Prostate gland (tissue), 2 donors: ENCODE measurements at places on chromosomes 11 and 22.

- DNase-seq: no peak
Observed at GRCh38 chr11:71373791-71374454, 74.3 kb downstream of the DHCR7 start.

DNA sequence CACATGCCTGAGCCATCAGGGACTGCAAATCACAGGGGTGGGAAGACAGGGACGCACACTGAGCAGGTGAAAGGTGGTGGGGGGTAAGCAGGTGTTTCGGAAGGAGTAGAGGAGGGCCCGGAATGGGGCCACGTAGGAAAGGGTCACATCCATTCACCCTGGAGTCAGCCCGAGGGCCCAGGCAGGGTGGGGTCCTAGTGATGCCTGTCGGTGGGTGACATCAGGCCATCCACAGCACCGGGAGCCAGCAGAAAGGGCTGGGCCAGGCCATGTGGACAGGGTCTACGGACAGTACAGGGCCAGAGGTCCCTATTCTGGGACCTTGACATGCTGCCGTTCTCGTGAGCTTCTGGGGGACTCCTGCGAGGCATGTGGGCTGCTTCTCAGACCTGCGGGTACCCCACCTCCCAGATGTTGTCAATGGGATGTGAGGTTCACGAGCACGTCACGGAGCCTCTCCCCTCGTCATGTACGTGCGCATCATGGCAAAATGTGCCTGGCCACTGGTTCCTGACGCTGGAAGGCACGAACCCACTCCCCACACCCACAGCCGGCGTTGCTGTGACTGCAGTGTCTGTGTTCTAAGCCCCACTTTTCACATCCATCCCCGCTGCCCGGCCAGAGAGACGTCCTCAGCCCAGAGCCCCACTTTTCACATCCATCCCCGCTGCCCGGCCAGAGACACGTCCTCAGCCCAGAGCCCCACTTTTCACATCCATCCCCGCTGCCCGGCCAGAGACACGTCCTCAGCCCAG, 84.1 kb downstream of the FBLN1 start:
- no peak for DNase-seq

GRCh38 chr11:45060707-45061106, 85.7 kb upstream of the PRDM11 start:
- no peak for DNase-seq

GRCh38 chr11:31807799-31808667, 3.1 kb downstream of the PAX6 start:
- no peak for DNase-seq

DNA sequence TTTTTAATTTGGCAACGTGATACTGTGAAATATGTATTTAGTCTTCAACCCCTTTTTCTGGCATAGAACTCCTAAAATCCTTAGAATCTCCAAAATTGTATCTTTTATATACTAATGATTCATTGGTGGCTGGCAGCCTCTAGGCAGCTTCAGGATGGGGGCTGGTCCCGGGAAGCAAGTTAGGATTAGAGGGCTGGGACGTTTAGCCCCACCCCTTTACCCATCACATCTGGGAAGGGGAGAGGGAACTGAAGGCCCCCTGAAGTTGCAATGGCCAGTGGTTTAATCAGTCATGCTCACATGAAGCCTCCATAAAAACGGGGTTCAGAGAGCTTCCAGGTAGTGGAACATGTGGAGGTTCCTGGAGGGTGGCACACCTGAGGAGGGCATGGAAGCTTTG, 7.1 kb downstream of the IL17RA start:
- no peak for DNase-seq

DNA sequence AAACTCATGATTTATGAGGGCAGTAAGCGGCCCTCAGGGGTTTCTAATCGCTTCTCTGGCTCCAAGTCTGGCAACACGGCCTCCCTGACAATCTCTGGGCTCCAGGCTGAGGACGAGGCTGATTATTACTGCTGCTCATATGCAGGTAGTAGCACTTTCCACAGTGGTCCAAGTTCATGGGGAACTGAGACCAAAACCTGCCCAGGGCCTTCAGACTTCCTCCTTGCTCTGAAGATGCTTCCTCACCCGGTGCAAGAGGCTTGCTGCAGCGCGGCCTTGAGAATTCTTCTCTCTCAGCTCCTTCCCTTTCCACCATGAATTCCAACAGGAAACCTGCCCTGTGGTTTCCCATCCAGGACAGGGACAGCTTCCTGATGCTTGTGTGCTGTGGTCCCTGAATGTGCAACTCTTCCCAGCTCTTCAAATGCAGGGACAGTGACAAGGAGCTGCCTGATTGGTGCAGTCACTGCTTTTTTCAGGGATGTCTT, 53.9 kb downstream of the GGTLC2 start:
- no peak for DNase-seq

- DNase-seq: no peak
Observed at GRCh38 chr22:48566741-48567140, 1260.9 kb downstream of the BRD1 start.

GRCh38 chr11:76236092-76236999, 30.0 kb upstream of the WNT11 start:
- DNase-seq: peak; percentile 50

DNA sequence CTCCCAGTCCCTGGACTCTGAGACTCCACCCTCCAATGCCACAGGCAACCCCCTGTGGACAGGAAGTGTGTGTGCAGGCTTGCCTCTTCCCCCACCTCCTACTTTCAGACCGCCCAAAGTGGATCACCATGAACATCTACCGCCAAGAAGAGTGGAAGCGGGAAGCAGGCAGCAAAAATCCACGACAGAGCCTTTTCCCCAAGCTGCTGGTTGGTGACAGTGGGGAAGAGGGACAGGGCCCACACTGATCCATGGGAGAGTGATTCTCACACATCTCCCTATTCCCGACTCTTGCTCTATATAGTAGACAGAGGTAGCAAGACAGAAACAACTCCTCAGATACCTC, 53.4 kb upstream of the SPATA19 start:
- no peak for DNase-seq

DNA sequence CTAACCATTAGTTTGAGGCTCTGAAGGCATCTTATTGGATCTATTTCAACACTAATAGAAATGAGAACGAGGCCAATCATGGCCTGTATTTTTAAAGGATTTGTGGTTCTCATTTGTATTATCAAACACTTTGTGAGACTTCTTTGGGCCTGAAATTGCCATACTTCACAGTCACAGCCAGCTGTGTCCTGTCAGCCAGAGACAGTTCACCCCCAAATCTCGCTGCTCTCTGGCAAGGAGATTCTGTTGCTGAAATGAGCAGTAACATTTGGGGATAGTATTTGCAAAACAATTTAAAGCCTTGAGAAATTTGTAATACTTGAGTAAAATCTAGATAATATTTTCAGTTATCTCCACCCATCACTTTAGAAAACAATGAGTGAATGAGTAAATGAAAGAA, 26.9 kb upstream of the TENM4 start:
- no peak for DNase-seq

DNA sequence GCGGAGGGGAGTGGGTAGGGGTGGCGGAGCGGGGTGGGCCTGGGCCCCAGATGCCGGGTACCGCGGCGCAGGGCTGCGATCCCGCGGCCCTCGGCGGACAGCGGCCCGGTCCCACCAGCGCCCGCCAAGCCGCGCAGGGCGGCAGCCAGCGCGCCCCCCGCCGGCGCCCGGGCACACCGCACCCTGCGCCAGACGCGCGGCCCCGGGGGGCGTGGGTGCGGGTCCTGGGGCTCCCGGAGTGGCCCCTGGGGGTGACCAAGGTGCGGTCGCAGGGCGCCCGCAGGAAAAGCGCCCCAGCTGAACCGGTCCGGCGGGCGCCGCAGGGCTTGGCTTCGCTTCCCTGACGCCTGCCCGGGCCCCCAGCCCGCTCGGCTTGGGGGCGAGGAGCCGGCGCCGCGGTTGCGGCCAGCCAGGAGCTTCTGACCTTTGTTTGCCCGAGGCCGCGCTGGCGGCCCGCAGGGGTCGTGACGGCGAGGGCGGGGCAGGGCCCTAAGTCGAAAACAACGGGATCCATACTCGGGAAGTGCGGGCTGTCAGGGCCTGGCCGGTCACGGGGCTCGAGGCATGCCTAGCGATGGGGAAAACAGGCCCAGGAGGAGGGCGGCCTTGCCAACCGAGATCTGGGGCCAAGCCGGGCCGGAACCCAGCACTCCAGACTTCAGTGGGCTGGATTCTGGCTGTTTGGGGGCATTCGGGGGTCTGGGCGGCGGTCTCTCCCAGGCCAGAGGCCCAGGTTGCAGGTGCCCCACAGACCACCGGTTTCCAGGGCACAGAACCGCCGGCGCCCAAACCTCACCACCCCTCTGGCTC, 581 bp upstream of the AP5B1 start:
- peak; percentile 46 for DNase-seq

- DNase-seq: no peak
Observed at GRCh38 chr11:128696941-128697340, 3.1 kb downstream of the FLI1 start.

GRCh38 chr11:43467958-43468357, 109.2 kb downstream of the TTC17 start:
- DNase-seq: no peak

DNA sequence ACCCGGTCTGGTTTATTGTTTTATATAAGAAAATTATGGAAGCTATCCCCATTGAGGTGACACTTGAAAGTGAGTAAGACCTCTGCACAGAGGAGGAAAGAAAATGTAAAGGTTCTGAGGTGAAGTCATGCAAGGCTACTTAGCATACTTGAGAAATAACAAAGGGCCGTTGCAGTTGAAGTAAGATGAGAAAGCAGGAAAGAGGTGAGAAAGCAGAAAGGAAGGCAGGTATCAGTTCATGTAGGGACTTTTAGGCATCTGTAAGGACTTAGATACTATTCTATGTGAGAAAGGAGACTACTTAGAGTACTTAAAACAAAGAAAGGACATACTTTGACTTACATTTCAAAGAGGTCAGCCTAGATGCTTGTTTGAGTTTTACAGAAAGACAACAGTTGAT, 84.7 kb downstream of the CASP12 start:
- no peak for DNase-seq

DNA sequence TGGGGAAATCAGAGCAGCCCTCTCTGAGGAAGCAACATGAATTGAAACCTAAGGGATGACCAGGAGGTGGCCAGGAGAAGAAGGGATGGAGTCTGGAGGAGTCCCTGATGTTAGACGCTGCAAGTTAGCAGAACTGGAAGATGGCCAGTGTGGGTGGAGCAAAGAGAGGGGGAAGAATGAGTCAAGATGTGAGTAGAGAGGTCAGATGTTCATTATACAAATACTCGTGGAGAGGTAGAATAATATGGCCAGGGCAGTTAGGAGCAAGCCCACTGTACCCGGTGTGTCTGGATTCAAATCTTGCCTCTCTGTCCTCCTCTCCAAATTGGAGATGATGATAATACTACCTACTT, 242.0 kb downstream of the TENM4 start:
- no peak for DNase-seq

DNA sequence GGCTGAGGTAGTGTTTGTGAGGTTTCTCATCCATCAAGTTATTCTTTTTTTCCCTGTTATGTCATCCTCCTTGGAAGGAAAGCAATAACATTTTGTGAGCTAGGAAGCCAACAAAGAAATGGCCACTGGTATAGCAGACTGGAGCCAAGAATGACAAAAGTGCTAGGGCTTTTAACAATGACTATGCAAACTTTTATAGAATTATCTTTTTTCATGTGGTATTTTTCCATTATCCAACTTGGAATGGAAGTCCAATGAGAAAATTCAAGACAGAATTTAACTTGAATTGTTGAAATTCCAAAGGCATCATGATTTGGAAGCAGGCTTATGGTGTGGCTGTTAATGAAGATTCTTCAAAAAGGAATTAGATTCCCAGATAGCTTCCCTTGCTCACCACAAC, 216.4 kb upstream of the PDGFD start:
- DNase-seq: no peak

DNA sequence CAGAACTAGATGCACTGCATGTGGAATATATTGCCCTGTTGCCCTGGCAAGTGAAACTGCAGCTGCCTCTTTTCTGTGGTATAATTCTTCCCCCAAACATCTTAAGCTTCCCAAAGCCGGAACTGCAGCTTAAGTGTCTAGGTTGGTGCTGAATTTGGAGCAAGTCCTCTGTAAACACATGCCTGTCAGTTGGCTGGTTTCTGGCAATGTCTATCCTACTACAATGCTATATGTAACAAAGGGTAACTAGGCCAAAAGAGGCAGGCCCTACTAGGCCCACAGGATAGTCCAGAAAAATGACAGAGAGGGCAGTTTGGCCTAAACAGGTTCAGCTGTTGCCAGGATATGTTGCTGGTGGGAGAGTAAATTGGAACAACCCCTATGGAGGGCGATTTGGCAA, 27.9 kb downstream of the ASCC2 start:
- peak; percentile 47 for DNase-seq

- no peak for DNase-seq
Observed at GRCh38 chr22:42309865-42310264, 39.4 kb upstream of the TCF20 start.

GRCh38 chr11:15006139-15006759, 34.1 kb upstream of the CALCA start:
- no peak for DNase-seq

DNA sequence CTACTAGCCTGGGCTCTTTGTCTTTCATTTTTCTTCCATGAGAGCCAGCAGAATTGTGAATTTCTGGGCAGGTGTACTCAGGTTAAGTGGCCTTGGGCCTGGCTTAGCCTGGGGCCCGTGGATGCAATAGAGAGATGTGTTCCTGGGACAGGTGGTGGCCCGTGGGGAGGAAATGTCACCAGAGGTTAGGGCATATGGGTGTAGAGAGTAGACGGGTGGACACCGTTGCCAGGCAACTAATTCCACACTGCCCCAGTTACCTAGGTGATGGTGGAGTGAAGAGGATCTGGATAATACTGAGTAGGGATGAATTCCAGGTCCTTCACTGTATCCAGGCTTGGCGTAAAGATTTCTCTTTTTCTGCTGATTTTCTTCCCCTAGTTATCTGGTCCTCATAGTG, 175.0 kb downstream of the INSC start:
- no peak for DNase-seq

- DNase-seq: no peak
Observed at GRCh38 chr11:67691149-67691548, 16.7 kb upstream of the ALDH3B2 start.

GRCh38 chr22:20127869-20128618, 3.6 kb upstream of the ZDHHC8 start:
- no peak for DNase-seq

GRCh38 chr11:107856981-107857517, 1.5 kb downstream of the SLC35F2 start:
- DNase-seq: no peak

- DNase-seq: no peak
Observed at GRCh38 chr11:73662445-73663157, 16.2 kb downstream of the PLEKHB1 start.

GRCh38 chr22:39283322-39284141, 35.9 kb downstream of the RPL3 start:
- no peak for DNase-seq
